ENCODE measurements at places on chromosomes 13 and 19. TPM values are rescaled to one million over a fixed set of nuclear protein-coding genes. Genes with fewer than 3 reads are reported as not detected.

The ZNF534 gene
- total RNA-seq = 2.8 TPM

DNA sequence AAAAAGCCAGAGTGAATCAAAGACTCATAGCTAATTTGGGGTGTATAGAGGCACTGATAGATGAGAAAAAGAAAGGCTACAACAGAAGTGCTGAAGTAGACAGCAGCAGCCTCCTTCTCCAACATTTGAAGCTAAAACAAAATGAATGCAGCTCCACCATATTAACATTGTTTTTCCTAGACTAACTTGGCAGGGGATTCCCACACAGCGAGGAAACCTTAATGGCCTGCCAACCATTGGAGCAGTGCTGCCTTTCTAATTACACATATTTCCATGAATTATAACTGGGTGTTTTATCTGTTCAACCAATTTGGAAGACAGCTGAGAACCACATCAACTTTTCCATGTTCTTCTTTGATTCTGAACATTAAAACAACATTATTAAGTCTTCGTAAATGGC is 478.6 kb downstream of the LIG4 start:
- DNase-seq = no peak

The PINLYP gene
- total RNA-seq = 13.3 TPM

- no peak for DNase-seq
Observed at GRCh38 chr19:4922530-4923275, 13.4 kb downstream of the UHRF1 start.

- DNase-seq = no peak
Observed at GRCh38 chr19:3233116-3233515, 8.7 kb downstream of the CELF5 start.

- DNase-seq = no peak
Observed at GRCh38 chr13:68608147-68608546, 1378.0 kb upstream of the PCDH9 start.

DNA sequence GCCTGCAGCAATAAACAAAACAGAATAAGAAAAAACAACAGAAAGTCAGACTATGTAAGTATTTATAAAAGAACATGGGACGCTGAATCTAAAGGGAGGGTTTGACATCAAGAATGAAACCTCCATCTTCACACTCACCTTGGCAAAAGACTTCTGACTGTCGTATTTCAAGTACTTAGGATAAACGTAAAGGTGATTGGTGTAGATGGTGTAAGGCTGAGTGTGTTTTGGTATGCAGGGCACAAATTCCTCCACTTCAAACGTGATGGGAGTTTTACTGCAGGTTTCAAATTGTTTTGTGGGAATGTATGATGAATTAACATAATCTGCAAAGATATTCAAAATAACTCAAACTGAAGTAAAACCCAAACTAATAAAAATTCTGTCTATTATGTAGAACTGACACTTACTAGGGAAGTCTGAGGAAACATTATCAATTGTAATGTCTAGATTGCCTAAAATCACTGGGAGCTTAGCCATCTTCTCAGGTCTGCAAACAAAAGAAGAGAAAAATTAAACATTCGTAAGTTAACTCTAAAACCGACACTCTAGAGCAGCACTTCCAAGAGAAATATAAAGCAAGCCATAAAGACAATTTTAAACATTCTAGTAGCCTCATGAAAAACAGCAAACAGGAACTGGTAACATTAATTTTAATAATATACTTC is 89.5 kb downstream of the DOCK9 start:
- DNase-seq = no peak

DNA sequence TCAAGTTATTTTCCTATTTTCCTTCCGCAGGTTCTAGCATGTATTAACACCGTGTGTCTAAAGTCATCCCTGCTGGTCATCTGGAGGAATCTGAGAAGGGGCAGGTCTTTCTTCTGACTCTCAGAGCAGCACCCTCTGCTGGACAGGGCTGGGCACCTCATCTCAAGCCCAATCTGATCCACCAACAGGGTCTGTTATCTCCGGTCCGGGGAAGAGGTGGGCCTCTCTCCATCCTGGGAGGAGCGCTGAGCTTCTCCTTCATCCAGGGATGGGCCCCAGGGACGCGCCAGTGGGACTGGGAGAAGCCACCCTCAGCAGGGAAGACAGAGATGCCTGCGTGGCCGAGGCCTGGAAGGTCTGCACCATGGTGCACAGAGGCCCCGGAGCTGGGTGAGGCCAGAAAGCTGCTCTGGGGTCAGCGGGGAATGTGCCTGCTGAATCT is 26.0 kb upstream of the ZNF331 start:
- no peak for DNase-seq

- no peak for DNase-seq
Observed at GRCh38 chr13:38661010-38661675, 25.7 kb upstream of the FREM2 start.

DNA sequence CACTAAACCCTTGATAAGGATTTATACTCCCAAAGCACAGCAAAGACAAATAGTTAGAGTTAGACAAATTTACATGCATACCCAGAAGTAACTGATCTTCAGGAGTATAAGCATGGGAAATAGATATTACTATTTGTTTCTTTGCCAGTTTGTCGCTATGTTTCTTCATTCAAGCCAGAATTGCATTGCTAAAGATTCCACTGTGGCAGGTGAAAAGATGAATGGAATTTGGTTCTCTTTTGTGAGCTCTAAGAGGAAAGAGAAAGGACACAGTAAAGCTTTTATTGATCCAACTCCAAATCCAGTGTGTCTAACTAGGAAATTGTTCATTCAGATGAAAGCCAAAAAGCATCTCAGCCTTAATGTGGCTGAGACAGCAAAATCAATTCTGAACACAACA is 292.3 kb upstream of the SPRY2 start:
- DNase-seq = no peak
